ENCODE measurements at places on chromosomes 1 and 21.

GRCh38 chr1:210525716-210526454 lies 197.2 kb downstream of the HHAT start:
- no peak for DNase-seq

- DNase-seq = no peak
Observed at GRCh38 chr1:230542054-230542453, 100.2 kb upstream of the COG2 start.

DNA sequence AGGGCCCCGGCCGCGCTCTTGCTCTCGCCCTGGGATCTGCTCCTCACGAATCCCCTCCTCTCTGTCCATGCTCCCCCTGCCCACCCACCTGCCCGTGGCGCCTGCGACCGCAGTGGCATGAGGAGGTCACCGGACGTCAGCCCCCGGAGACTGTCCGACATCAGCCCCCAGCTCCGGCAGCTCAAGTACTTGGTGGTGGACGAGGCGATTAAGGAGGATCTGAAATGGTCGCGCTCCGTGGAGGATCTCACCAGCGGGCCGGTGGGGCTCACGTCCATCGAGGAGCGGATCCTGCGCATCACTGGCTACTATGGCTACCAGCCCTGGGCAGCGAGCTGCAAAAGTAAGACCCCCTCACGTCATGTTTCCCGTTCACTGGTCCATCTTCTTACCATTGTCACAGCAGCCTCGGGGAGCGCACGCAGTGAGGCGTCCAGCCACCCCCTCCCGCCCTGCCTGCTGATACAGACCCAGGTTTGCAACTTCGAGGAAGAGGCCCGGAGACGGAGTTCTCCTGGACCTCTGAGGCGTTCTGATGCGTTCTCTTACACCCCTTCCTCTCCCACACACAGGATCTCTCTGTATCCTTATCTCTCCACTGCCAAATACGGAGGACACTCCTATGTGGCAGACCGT lies 1.1 kb downstream of the SLC35F3 start:
- no peak for DNase-seq

DNA sequence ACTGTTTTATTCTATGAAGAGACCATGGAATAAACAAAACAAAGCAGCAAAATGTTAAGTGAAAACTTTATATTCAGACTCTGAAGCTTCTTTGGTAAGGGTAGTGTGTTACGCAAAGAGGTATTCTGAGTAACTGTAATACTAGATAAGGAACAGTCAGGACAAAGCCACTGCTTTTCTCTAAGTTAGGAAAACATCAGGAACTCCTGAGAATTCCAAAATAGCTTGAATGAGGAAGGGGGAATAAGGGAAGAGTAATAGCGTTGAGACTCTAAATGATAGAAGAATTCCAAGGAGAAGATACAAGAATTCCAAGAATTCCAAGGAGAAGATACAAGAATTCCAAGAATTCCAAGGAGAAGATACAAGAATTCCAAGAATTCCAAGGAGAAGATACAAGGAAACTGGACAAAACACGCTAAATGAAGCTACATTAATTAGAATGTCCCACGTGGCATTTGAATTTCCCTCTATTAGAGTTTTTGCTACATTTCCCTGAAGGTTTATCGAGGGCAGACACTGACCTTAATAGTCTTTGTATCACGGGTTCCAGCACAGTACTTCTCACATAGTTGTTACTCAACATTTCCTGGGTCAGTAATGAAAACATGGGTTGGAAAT lies 71.5 kb downstream of the SMYD3 start:
- DNase-seq = no peak

- no peak for DNase-seq
Observed at GRCh38 chr1:165179306-165179705, 177.2 kb downstream of the LMX1A start.

DNA sequence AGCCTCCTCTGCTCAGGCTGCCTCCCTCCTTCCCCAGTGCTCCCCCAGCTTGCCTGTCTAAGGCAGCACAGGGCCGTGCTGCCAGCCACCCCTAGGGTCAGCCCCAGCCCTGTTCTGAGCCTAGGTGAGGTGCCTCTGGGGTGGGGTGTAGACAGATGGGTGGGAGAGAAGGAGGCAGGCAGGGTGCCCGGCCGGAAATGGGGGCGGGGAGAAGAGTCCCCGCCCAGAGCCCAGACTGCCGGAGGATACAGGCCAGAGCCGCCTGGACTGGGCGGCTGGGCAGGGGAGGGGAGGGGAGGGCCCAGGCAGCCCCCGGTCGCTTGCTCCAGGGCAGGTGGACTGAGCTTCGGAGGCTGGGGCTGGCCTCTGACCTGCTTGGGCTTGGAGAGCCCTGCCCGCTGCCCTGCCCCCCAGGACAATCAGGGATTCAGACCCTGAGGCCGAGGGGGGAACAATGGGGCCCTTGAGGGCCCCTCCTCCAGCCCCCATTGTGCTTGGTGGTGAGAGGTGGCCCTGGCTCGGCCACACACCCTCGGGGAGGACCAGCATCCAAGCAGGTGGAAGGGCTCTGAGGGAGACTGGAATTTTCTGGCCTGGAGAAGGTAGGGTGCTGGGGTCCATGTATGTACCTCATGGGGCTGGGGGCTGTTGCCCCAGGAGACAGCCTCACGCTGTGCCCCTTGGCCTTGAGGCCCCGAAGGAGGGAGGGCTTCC lies at the start of gene GJC2:
Gene GJC2, plus strand, starts transcription at position 525 of the 714 bp plus-strand sequence. CDS start 7,829 bp downstream, outside the sequence.
- no peak for DNase-seq

- DNase-seq = no peak
Observed at GRCh38 chr1:33169290-33170055, 12.4 kb downstream of the TRIM62 start.

GRCh38 chr1:158016651-158017335 lies 23.3 kb downstream of the KIRREL1 start:
- no peak for DNase-seq

GRCh38 chr1:184595596-184595995 lies 159.1 kb downstream of the EDEM3 start:
- no peak for DNase-seq

GRCh38 chr1:184866586-184866985 lies 107.7 kb downstream of the NIBAN1 start:
- DNase-seq = no peak

GRCh38 chr1:28887835-28888682 lies 26.3 kb upstream of the EPB41 start:
- DNase-seq = no peak
